ENCODE measurements at places on chromosomes 2 and 18.

DNA sequence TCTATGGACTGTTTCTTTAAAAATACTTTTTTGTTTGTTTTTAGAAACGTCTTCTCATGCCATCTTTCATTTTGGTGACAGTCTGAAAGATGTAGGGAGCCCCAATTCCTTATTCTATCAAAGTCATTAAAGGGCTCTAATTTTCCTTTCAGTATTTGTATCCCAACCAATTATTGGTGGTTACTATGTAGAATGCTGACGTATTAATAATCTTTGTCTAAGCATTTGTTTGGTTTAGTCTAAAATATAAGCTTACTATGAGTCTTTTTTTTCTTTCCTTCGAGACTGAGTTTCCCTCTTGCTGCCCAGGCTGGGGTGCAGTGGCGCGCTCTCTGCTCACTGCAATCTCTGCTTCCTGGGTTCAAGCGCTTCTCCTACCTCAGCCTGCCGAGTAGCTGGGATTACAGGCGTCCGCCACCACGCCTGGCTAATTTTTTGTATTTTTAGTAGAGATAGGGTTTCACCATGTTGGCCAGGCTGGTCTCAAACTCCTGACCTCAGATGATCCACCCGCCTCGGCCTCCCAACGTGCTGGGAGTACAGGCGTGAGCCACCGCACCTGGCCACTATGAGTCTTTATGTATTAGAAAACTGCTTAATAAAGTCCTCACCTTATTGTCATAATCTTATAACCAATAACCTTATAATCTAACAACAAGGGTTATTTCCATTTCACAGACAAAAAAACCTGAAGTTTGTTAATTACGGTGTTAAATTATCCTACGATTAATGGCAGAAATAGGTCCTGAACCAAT, 849 bp upstream of the VRK2 start:
- no peak for DNase-seq

DNA sequence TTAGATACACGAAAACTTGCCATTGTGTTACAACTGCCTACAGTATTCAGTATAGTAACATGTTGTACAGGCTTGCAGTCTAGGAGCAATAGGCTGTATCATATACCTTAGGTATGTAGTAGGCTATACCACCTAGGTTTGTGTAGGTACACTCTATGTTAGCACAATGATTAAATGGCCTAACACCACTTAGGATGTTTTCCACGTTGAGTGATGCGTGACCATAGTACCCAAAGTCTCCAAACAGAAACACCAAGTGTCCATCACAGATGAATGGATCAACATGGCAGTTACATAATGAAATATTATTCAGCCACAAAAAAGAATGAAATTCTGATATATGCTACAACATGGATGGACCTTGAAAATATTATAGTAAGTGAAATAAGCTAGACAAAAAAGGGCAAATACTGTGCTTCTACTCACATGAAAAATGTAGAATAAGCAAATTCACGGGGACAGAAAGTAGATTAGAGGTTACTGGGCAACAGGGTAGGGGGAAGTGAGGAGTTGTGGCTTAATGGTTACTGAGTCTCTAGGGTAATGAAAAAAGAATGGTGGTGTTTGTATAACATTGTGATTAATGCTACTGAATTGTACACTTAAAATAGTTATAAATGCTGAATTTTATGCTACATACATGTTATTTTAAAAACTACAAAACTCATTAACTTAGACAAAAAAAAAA, 62.6 kb downstream of the TMEM131 start:
- no peak for DNase-seq

- no peak for DNase-seq
Observed at GRCh38 chr2:68732036-68732932, 2.3 kb upstream of the ARHGAP25 start.

DNA sequence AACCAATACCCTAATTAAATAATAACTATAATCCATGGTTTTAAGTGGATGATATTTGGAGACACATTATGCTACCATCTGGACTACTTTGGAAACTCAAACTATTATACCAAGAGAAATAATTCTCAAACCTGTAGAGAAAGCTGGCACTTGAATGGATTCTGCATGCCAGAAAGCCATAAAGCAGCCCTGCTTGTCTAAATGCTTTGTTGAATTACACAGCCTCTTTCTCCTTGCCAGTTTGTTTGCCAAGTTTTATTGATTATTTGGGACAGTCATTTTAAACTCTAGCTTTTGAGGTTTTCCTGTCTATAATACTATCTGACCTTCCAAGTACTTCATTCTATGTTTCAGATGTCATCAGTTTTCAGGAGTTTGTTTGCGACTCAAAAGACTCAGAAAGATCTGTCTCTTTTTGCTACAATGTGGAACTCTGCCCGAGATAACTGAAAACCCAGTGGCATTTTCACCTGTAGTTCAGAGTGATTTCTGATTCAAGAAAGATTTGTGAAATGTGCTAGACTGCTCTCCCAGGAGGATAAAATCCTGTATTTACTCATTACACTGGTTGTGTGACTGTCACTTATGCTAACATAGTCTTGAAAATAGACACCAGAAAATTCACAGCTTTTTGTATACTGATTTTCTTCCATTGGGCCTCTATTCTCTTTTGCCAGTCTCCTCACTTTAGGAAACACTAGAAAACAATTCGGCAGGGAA, 29.2 kb upstream of the MBOAT2 start:
- no peak for DNase-seq

GRCh38 chr18:22977847-22978701, 44.9 kb downstream of the RBBP8 start:
- DNase-seq, result no peak

- no peak for DNase-seq
Observed at GRCh38 chr18:31931163-31931885, 11.6 kb downstream of the TRAPPC8 start.

Data from stimulated activated CD4-positive, alpha-beta T cell treated with anti-CD3 and anti-CD28 coated beads, TNF-alpha, amount 100 ng/mL, for 4 hours (primary cell).